Epithelial cell of esophagus (primary cell): ENCODE measurements at places on chromosomes 4 and X.

DNA sequence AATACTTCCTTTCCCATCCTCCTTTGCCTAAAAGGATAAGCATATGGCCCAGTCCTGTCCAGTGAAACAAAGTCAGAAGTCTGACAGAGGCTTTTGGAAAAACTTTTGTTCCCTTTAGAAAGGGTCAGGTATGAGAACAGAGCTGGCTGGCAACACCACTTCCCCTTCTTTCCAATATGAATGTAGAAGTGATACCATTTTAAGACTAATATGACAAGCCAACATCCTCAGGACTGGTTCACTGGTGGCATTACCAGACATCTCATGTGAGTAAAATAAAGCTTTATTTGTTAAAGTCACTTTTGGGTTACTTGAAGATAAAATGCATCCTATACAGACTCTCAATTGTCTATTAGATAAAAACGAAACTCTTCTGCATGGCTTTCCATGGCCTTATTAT lies 83.6 kb upstream of the PTCHD1 start:
- no peak for DNase-seq

DNA sequence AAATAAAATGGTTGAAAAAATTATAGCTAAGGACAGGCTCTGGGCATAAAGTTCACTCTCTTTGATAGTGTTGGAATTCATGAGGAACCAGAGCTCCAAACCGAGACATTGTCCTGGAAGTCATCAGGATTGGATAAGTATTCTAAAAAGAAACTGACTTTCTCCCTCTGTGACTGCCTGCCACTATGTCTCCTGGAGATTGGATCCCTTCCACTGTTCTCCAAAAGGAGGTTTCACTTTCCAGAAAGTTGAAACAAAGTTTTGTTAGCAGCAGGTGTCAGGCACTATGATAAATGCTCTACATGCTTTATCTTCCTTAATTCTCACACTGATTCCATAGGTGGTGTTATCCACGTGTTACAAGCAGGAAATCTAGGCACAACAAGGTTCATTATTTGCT lies 16.8 kb downstream of the BANK1 start:
- no peak for DNase-seq

DNA sequence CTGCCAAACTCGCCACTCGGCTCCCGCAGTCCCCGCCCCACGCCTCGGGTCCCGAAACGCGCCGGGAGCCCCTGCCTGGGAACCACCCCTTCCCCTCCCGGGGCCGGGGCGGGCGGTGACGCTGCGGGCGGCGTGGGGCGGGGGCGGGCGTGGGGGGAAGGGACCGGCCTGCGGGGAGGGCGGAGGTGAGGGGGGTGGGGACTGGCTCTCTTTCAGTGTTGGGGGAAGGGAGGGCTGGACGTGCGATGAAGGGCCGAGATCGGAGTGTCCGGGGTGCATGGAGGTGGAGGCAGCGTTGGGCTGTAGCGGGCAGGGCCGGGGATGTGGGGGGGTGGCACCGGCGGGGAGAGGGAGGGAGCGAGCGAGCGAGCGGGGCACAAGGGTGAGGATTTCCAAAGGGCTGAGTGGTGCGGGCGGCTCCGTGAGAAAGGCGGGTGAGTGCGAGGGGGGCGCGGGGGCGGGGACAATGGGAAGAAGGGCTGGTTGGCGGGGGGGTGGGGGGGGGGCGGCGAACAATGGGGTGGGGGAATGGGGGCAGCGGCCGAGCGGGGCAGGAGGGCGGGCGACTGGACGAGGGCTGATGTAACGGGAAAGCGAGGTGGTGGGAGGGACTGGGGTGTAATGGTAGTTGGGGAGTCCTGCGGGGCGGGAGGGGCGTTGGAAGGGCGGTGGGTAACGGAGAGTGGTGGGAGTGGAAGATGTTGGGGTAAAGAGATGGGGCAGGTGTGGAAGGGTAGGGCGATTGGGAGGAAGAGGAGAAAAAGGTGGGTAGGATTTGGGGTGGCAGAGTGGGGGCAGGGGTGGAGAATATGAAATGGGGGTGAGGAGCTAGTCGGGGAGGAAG lies 578 bp downstream of the DCUN1D4 start:
- DNase-seq, result peak; percentile 68

- peak; percentile 46 for DNase-seq
Measured at GRCh38 chr4:76197971-76198410, 15.6 kb downstream of the SCARB2 start.

GRCh38 chrX:32687379-32687778 lies 524.0 kb downstream of the DMD start:
- no peak for DNase-seq

GRCh38 chr4:68129793-68130192 lies at the start of gene TMPRSS11F:
Gene TMPRSS11F, minus strand, starts transcription at chr4:68129869. Its CDS starts 49 bp downstream, at chr4:68129820.
- DNase-seq, result peak; percentile 98

GRCh38 chrX:71168134-71168533 lies 23.5 kb downstream of the NLGN3 start:
- no peak for DNase-seq

GRCh38 chr4:119110121-119110520 lies 25.5 kb upstream of the MYOZ2 start:
- no peak for DNase-seq

- peak; percentile 40 for DNase-seq
Measured at GRCh38 chr4:23889814-23890341, at the start of gene PPARGC1A. Gene PPARGC1A, minus strand, starts transcription at chr4:23890047. Its CDS starts 90 bp downstream, at chr4:23889957.

GRCh38 chr4:150367326-150367725 lies 214.6 kb upstream of the MAB21L2 start:
- DNase-seq, result no peak

DNA sequence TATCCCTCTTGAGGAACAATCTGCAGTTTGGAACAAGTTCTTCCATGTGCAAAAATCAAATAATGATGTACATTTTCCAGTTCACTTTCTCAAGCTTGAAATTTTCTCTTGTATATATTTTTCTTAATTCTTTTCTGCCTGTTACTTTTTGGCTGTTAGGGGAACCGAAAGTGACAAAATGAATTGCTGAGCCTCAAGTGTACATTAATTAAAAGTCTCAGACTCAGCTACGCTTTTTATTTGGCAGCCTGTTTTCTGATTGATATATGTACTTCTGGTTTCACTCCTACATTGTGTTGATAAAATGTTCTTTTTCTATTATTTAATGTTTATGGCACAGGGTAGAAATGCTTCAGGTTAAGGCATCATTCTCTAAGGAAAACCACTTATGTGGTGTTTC lies 999.5 kb downstream of the PDHA2 start:
- no peak for DNase-seq

- no peak for DNase-seq
Measured at GRCh38 chr4:9942139-9942538, 79.2 kb downstream of the SLC2A9 start.
